ENCODE measurements at places on chromosomes 2 and 18. TPM values are rescaled to one million over a fixed set of nuclear protein-coding genes. Genes with fewer than 3 reads are reported as not detected.

- no peak for DNase-seq
Measured at GRCh38 chr2:99430614-99431291, 59.1 kb downstream of the REV1 start.

GRCh38 chr2:84816426-84817026, 64.4 kb downstream of the TRABD2A start:
- DNase-seq = no peak

DNA sequence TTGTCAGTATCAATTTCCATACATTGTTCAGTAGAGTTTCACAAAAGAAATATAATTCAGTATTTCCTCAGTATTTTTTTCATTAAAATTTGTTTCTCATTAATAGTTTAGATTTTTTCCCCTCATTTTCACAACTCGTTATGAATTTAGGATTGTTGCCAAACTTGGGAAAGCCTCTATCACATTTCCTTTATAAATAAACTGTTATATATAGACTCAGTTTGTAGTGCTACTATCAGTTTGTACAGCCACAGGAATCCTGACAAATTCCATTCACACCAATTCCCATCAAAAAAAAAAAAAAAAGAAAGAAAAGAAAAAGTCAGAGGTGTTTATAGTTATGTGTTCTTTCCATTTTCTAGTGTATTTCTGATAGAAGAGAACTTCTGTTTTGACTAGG, 123.3 kb upstream of the DCC start:
- DNase-seq = no peak

GRCh38 chr2:24871852-24872333, 48.1 kb downstream of the ADCY3 start:
- DNase-seq = no peak

DNA sequence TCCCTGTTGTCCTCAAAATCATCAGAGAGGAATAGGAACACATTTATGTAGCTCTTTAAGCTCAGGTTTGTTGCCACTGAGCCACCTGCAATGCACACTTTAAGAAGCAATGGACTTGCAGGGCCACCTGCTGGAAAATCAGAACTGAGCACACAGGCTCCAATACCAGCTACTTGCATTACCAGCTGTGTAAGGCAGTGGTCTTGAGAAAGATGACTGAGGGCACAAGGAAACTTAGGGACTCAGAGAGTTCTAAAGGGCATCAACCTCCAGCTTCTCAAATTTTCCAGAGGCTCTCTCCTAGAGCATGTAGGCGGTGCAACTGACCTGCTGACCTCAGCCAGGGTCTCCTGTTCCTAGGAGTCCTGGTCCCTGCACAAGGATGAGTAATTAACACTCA, 2.5 kb upstream of the CNDP2 start:
- DNase-seq = peak; percentile 50

DNA sequence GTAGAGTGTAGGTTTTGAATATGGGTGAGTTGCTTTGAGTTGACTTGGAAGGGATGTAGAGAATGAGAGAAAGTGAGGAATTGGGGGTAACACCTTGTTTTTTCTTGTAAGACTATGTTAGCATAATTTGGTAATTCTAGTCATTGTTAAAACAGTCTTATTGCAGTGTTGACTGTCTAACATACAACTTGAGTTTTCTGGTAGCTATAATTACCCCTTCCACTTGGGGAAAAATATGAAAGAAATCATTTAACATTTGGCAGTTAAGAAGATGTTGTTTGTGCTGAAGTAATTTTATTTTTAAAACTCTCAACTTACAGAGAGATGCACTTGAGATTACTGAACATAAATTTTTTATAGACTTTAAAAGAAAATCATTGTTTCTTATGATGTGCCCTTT, 108.2 kb downstream of the COMMD1 start:
- DNase-seq = no peak

- no peak for DNase-seq
Measured at GRCh38 chr2:237532160-237532559, 34.2 kb upstream of the PRLH start.

DNA sequence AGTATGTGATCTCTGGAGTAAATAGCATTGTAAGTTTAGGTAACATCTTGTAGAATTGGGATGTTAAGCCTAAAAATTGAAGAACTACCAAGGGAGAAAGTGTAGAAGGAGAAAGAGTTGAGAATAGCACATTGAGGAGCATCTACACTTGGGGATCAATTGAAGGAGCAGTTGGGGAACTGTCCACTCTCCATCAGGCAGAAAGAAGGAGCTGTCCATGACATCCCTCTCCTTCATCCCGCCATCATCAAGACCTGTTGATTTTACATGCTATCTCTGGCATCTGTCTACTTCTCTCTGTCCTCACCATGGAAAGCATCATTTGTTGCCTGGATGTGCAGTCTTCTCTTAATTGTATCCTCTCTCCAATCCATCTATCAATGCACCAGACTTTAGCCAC, 87.8 kb downstream of the CCDC141 start:
- no peak for DNase-seq

DNA sequence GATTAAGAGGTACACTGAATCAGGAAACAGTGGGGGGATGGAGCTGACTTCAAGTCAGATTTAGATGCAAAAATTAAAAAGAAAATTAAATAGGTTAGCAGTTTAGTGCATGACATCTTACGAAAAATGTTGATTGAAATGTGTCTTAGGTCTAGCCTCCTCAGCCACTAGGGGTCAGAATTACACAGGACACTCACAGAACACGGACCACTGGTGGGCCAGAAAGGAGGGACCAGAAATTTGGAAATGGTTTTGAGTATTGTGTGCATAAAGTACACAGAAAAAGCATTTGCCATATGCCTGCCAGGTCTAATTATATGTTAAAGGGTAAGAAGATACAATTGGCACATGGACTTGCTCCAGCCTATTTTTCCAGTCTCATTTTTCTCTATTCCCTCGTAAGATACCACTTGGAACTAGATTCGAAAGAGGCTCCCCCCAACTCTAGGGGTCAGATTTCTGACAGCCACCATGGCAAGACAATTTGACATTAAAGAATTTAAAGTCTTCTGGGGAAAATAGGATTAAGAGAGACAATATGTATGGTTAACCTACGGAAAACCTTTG, 550.2 kb upstream of the SETBP1 start:
- no peak for DNase-seq

Gene RAB12
- total RNA-seq = 17.2 TPM

Gene CHRND
- total RNA-seq = not detected

Gene LAMA1
- not detected for total RNA-seq

Gene NYAP2
- not detected for total RNA-seq

Gene BOK
- total RNA-seq = 0.27 TPM

Gene HAUS1
- 58.1 TPM for total RNA-seq

Gene SGPP2
- total RNA-seq = 10.6 TPM

Gene UGT1A4
- not detected for total RNA-seq

Gene POTEE
- total RNA-seq = 0.62 TPM

Gene C2orf74
- 7.9 TPM for total RNA-seq

Gene WIPF1
- 287 TPM for total RNA-seq

Gene ACVR2A
- total RNA-seq = 1.4 TPM

Gene GCG
- not detected for total RNA-seq

Gene SCTR
- not detected for total RNA-seq

Measured in activated T-helper 2 cell treated with anti-CD3 and anti-CD28 coated beads, Interferon-gamma antibody, Interleukin-2, Interleukin-4, amounts not matched to agents 10 μg/mL and 5 μg/mL and 100 μg/mL, durations not matched to agents 14 hours and 24 hours and 36 hours (primary cell).